ENCODE measurements at places on chromosomes 5 and 9.
A peak's percentile ranks its signal among the peaks of the same experiment; 100 is the strongest.

GRCh38 chr5:72380492-72381274 is 60.5 kb downstream of the PTCD2 start:
- H3K27me3 ChIP-seq = no peaks in the 10 kb centered on the region
- H3K4me1 ChIP-seq = peaks cover 7% of the 10 kb centered on the region
- no peak for DNase-seq
- H3K27ac ChIP-seq = no peak overlapping the region

GRCh38 chr9:90169490-90169889 is 473.1 kb downstream of the DIRAS2 start:
- no peaks in the 10 kb centered on the region for H3K4me1 ChIP-seq
- no peaks in the 10 kb centered on the region for H3K36me3 ChIP-seq
- DNase-seq = no peak
- no peak overlapping the region for H3K4me3 ChIP-seq
- H3K27me3 ChIP-seq = peaks cover 7% of the 10 kb centered on the region

GRCh38 chr9:97237311-97237786 is 70.1 kb upstream of the CCDC180 start:
- H3K36me3 ChIP-seq = no peaks in the 10 kb centered on the region
- H3K27ac ChIP-seq = no peak overlapping the region
- peaks cover 2% of the 10 kb centered on the region for H3K4me1 ChIP-seq
- H3K4me3 ChIP-seq = peak overlapping the region; percentile 83
- H3K27me3 ChIP-seq = no peaks in the 10 kb centered on the region
- no peak for DNase-seq

GRCh38 chr5:52685566-52685965 is 102.2 kb upstream of the ITGA1 start:
- no peaks in the 10 kb centered on the region for H3K27me3 ChIP-seq
- H3K4me1 ChIP-seq = peaks cover 6% of the 10 kb centered on the region
- H3K27ac ChIP-seq = no peak overlapping the region
- H3K36me3 ChIP-seq = no peaks in the 10 kb centered on the region
- no peak overlapping the region for H3K4me3 ChIP-seq

DNA sequence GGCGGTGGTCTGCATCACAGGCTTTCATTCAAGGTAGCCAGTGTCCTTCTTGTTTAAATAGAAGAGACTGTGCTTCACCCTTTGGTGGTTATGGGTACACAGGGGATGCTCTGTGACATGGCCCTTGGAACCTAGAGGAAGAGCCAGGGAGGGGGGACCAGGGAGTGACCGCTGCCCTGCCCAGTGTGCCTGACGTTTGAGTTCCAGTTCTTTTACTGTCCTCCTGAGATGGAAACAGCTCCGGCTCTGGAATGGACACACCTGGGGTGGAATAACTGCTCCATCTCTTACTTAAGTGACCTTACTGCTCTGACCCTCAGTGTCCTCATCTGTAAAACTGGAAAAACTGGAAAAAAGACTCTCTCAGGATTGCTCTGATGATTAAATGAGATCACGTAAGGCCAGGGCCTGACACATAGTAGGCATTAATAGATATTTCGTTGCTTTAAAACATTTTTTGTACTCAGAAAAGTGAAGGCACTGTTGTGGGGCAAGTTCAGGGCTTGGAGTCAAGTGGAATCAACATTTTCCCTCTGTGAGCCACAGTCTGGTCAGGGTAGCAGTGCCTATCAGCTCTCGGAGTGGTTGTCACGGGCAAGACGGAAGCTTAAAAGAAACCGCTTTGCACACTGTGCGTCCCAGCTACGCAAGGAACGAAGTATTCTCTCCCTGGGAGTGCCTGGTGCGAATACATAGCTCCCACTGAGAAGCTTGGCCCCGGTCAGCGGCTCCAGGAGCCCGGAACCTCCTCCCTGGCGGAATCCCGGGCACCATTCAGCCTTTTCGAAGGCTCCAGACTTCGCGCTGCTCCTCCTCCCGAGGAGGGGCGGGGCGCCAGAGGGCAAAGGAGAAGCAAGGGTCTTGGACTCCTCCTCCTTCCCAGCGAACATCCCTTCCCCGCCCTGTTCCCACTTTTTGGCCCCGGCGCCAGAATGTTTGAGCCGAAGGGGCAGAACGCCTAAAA is 5.8 kb downstream of the POU4F3 start:
- peaks cover 30% of the 10 kb centered on the region for H3K4me1 ChIP-seq
- no peak for DNase-seq
- peak overlapping the region; percentile 24 for H3K4me3 ChIP-seq
- H3K36me3 ChIP-seq = no peaks in the 10 kb centered on the region
- H3K27me3 ChIP-seq = peaks cover 90% of the 10 kb centered on the region

DNA sequence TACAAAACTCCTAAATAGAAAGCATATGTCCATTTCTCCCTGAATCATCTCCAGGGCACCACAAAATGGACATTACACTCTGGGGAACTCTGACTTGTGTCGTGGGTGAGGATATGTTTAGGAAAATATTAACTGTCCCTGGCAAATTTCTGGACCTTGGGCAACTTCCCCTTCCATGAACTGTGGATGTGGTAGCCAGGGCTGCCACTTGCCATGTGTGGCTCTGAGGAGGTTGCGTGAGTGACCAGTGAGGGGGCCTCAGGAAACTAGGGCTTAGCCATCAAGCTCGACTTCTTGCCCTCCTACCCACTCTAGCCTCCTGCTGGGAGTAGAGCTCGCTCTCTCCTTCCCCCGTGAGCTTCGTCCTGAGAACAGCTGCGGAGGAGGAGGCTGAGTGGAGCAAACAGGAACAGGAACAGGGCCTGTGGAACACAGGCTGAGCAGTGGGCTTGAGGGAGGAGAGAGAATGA is 13.8 kb upstream of the STC2 start:
- H3K27me3 ChIP-seq = no peaks in the 10 kb centered on the region
- H3K36me3 ChIP-seq = no peaks in the 10 kb centered on the region
- no peak overlapping the region for H3K27ac ChIP-seq
- DNase-seq = no peak
- no peak overlapping the region for H3K4me3 ChIP-seq
- H3K4me1 ChIP-seq = peaks cover 5% of the 10 kb centered on the region

- H3K4me3 ChIP-seq = no peak overlapping the region
- DNase-seq = no peak
- H3K27ac ChIP-seq = no peak overlapping the region
- H3K27me3 ChIP-seq = no peaks in the 10 kb centered on the region
Measured at GRCh38 chr5:3020426-3020825, 268.9 kb upstream of the IRX2 start.
